Retinal pigment epithelial cell (primary cell): ENCODE measurements at places on chromosomes 7 and 10.

DNA sequence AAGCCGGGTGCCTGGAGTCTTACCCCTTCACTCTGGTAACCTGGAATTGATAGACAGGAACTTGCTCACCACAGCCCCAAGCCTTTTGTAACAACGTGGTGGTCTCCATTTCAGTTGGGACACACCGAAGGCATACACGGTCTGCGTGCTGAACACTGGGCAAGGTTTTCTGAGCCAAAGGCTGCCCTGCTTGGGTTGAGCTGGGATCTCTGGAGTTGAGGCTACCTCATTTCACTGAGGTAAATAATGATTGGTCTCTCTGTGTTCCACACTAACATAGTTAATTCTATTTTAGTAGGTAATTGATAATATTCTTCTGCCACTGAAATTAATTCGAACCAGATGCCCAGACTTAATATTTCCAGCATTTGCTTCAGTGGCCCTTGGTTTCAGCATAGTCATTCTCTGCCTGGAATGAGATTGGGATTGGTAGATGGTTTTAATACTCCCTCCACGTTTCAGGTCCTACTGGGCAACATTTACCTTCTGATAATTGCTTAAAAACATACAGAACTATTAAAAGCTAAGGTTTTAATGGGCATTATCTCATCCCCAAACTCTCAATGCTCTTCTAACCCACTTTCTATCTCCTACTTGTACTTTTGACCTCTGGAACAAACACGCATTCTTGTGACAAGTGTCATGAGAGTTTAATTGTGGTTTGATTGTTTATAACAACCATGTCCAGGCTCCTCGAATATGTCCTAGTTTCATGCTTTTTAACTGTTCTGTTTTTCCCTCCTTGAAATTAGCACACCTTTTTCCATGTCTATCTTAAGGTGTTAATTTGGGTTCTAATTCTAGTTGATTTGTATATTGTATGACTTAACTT is 202.3 kb upstream of the KLF6 start:
- no peak for DNase-seq

DNA sequence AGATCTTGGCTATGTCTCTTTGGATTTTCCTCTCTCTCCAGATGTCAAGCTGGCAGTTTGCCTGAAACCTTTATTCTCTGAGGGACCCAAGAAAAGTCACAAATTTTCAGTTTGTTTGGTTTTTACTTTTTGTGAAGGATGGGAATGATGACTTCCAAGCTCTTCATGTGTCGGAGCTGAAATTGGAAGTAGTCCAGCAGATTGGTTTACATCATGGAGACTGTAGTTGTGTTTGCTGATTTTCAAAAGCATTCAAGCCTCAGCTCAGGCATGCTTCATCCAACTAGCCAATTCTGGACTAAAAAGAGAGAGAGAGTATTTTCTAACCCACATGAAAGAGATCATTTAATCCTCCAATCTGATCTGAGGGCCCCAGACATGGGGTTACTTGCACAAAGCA is 326.2 kb upstream of the AUTS2 start:
- no peak for DNase-seq

- DNase-seq = no peak
Measured at GRCh38 chr10:85318809-85319807, 990.7 kb downstream of the CCSER2 start.

DNA sequence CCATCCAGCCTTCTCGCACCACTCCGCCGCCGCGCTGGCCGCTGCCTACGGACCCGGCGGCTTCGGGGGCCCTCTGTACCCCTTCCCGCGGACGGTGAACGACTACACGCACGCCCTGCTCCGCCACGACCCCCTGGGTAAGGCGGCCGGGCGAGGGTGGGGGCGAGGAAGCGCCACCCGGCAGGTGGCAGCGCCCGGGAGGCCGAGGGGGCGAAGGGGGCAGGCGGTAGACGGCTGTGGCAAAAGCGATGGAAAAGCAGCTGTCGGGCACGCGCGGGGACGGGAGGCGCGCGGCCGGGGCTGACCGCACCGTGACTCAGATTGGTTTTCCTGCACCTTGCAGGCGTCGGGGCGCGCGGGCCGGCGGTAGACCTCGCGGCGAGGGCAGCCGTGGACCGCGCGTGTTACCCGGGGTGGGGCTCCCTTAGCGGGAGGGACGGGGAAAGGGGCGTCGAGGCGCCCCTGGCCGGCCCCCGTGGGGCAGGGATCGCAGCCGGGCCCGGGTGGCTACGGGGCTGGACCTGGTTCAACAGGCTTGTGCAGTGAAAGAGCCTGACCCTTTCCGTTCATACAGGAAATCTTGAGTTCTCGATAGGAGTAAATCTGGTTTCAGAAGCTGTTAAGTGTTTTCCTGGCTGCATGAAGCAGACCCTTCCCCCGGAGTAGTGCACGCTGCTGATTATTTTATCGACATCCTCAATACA is 608 bp downstream of the HHEX start:
- DNase-seq = no peak

GRCh38 chr7:152336754-152337368 is 98.9 kb downstream of the KMT2C start:
- DNase-seq = no peak

- no peak for DNase-seq
Measured at GRCh38 chr7:95976369-95977060, 204.2 kb downstream of the DYNC1I1 start.

GRCh38 chr7:137354961-137355360 is 11.4 kb upstream of the PTN start:
- DNase-seq = no peak

DNA sequence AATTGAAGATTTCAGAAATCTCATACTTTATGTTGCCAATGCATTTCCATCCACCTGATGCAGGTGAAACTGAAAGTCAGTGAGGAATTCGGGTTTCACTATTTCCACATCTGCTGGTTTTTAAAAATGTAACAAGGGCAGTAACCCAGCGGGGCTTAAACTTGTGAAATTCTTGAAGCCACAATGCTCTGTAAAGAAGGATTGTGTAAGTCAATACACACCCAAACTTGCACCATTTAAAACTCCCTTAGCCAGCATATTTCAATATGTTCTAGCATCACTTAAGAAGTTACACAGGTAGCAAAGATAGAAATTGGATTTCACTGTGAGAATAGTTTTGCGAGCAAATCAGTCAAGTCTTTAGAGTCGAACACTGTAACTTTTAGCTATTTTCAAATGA is 386.1 kb downstream of the PLXDC2 start:
- DNase-seq = no peak

DNA sequence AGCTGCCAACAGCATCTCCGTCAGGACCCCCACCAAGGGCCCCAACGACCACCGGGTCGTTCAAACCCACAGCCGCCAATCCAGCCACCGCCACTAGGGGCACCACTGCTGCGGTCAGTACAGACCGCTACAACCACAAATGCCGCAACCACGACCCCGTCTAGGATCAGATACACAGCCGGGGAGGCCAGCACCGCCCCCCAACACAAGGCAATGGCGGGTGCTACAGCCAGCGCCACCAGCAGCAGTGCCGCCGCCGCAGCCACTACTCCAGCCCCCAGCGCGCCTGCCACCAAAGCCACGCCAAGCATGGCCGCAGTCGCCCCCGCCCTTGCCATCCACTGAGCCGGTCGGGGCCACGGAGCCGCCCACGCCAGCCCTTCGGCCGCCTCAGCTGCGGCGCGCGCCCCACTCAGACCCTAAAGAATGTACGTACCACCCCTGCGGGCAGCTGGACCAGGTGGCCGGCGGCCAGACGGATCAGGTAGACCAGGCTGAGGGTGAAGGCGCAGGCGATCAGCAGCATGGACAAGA is 473 bp downstream of the CYP51A1 start:
- peak; percentile 39 for DNase-seq
